ENCODE measurements at places on chromosomes 13 and 19.

DNA sequence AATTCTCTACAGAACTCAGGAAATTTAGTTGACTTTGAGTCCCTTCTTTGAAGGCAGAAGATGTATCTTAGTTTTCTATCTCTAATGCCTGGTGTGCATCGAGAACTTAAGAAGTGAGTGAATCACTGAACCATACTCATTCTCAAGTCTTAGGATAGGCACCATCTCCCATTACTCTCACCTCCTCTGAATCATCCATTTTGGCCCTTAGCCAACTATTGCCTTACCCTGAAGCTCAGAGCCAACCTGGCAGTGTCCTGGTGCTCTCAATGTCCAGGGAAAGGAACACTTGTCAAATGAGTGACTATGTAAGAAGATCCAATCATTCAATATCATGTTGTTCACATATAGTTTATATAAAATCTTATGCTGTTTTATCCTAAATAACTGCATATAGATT, 146.6 kb downstream of the RGCC start:
- DNase-seq, result no peak

DNA sequence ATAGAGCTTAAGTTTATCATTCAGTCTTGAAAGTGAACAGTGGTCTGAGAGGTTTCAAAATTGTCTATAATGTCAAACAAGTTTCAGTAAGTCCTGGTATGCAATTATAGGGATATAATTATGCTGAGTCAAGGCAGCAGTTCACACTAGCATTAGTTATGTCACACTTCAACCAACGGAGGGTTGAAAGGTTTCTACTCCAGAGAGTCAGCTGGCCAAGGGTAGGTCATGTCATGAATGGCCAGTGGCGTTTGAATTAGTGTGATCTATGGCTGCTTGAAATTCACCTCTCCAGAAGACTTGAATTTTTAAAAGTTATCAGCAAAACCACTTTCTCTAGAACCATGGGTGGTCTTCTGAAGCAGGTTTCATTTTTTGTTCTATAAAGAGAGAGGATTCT, 108.6 kb downstream of the TNFRSF19 start:
- no peak for DNase-seq

DNA sequence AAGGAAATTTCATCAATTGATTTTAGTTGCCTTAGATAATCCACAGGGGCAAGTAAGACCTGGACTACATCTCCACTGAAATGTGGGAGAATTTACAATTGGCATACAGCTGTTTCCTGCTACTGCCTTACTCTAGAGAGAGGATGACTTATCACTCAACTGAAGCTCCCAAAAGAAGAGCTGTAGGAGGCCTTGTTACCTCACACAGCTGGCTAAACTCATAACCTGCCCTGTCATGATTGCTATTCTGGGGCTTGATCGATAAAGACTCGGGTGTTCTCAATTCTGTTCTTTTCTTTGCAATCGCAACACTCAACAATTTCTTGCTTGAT, 1396.4 kb downstream of the EFNB2 start:
- no peak for DNase-seq

- no peak for DNase-seq
These were observed 1586.4 kb upstream of the SPRY2 start for GRCh38 chr13:81927347-81927746.

DNA sequence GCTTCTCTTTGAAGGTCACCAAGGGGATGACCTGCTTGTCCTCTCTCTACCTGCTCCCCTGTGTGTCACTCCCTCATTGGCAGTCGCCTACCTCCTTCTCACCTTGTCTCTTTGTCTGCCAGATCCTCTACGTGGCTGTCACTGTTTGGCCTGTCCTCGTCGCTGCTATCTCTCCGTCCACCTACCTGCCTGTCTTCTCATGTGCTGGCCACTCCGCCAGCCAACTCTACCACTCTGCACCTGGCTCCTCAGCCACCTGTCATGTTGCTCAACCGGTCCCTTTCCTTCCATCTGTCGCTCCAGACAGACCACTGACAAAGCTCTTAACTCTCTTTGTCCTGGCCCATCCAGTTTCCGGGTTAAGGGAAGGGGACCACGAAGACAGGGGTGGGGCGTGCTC, at the start of gene KLK12:
KLK12 (minus strand) TSS at position 299 of the 400 bp plus-strand sequence. CDS start 381 bp downstream, outside the sequence.
- no peak for DNase-seq

- no peak for DNase-seq
These were observed 2546.0 kb downstream of the PCDH9 start for GRCh38 chr13:64684108-64684507.

GRCh38 chr19:7292352-7292949, 1.8 kb downstream of the INSR start:
- DNase-seq, result no peak

- DNase-seq, result no peak
These were observed 18.7 kb upstream of the SLAIN1 start for GRCh38 chr13:77678691-77679235.

DNA sequence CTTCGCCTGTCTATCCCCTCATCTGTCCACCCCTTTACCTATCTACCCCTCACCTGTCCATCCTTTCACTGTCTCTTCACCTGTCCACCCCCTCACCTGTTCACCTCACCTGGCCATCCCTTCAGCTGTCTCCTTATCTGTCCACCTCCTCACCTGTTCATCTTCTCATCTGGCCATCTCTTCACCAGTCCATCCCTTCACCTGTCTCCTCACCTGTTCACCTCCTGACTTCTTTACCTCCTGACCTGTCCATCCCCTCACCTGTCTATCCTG, 13.2 kb upstream of the KANK2 start:
- no peak for DNase-seq

GRCh38 chr19:7926021-7926726, at the start of gene CTXN1:
CTXN1 (minus strand) TSS chr19:7926135; CDS start chr19:7925538, 597 bp downstream.
- no peak for DNase-seq

- no peak for DNase-seq
These were observed 254.2 kb downstream of the COG6 start for GRCh38 chr13:39909634-39910033.

All from left renal cortex interstitium (tissue), 4 donors.